Activated CD8-positive, alpha-beta memory T cell treated with anti-CD3 and anti-CD28 coated beads for 1 hour (primary cell): ENCODE measurements at places on chromosomes 6 and 20.

DNA sequence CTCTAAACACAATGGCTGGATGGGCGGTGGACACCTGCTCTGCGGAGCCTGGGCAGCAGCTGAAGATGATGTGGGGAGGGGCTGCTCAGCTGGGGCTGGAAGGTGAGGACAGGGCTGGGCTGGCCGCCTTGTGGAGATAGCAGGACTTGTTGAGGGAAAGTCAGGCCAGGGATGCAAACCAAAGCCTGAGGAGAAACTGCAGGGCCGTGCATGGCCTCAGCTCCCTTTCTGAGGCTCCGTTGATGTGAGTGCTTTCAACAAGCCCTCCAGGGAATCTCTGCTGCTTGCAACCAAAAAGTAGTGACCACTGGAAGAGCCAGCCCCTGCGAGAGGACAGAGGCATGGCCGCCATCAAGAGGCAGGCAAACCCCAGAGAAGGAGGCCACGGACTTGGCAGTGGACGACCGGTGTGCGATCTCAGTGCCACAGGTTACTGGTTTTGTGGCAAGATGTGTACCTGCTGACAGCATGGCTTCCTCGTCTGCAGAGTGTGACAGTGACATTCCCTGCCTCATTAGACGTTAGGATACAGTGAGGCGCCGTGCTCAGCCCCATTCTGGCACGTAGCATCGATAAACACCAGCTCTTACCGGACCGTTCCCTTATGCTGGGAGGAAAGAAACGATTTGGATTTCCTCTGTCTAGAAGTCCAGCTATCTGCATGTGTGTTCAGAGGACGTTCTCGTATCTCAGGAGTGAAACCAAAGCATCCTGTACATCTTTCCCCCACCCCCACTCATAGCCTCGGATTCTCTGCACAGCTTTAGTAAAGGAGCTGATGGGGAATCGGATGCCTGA lies 37.9 kb downstream of the ERMARD start:
- no peak for DNase-seq

DNA sequence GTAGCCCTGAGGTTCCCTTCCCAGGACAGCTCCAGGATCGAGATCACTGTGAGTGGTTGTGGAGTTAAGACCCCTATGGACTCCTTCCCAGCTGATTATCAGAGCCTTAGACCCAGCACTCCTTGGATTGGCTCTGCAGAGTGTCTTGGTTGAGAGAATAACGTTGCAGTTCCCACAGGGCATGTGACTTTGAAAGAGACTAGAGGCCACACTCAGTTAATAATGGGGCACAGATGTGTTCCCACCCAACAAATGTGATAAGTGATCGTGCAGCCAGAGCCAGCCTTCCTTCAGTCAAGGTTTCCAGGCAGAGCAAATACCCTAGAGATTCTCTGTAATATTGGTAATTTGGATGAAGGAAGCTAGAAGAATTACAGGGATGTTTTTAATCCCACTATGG lies 5.2 kb upstream of the BTN2A2 start:
- DNase-seq, result no peak

GRCh38 chr6:12062605-12063004 lies 50.5 kb downstream of the HIVEP1 start:
- DNase-seq, result no peak

GRCh38 chr20:22918286-22918983 lies 116.7 kb upstream of the SSTR4 start:
- no peak for DNase-seq

GRCh38 chr6:142155091-142155490 lies 8.0 kb downstream of the VTA1 start:
- DNase-seq, result no peak

- no peak for DNase-seq
Observed at GRCh38 chr6:39430871-39431523, 108.5 kb upstream of the KCNK16 start.

DNA sequence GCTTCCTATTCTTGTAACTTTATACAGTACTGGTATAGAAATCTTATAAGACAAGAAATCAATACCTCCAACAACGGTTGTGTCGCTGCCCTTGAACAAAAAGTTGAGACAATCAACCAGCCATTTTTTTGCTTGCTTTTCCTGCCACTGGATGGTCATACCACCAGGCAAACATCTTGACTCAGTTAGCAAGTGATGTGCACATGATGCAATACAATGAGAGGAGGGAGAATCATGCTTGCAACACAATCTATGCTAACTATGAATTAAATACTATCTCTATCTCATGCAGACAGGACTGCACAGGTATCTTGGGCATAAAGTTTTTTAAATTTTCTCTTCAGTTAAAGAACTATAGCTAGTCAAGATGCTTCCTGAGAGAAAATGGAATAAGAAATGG lies 877.7 kb upstream of the CITED2 start:
- no peak for DNase-seq

DNA sequence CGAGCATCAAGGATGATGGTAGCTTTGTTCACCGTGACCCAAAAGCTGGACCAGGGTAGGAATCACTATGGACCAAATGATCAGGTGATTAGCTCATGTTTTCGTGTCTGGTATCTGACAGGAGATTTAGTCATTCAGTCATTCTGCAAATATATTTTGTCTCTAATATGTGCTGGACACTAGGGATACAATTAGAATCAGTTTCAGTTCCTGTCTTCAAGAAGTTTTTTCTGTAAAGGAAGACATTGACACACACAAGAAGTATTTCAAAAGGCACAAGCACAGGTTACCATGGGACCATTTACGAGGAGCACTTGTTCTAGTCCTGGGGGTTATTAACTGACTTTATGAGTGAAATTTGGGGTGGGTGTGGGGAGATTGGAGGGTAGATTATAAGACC lies 244.9 kb downstream of the HIVEP2 start:
- DNase-seq, result no peak

GRCh38 chr6:142952614-142953013 lies 7.6 kb upstream of the HIVEP2 start:
- DNase-seq, result no peak

GRCh38 chr20:53760025-53760441 lies 166.4 kb upstream of the ZNF217 start:
- DNase-seq, result no peak

GRCh38 chr20:2332711-2333110 lies 36.9 kb downstream of the TGM3 start:
- DNase-seq, result no peak

- DNase-seq, result no peak
Observed at GRCh38 chr6:15500078-15500740, 162.6 kb downstream of the DTNBP1 start.

GRCh38 chr6:53095716-53096115 lies 30.5 kb downstream of the FBXO9 start:
- DNase-seq, result no peak

DNA sequence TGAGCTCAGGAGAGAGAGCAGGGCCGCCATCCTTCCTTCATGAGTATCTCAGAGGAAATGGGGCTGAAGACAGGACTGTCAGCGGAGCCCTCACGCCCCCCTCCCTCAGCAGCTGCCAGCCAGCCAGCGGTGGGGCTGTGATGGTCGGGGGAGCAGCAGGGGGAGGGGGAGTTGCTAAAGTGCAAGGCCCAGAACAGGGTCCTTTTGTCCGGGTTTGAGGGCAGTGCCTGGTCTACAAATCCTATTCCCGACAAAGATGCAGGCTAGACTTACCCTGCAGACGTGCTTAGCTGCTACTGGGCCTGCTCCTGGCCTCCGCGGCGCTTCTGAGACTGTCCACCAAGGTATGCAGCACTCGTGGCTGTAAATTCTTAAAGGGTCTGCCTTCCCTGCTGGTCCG lies 593.4 kb upstream of the CDH4 start:
- DNase-seq, result no peak

DNA sequence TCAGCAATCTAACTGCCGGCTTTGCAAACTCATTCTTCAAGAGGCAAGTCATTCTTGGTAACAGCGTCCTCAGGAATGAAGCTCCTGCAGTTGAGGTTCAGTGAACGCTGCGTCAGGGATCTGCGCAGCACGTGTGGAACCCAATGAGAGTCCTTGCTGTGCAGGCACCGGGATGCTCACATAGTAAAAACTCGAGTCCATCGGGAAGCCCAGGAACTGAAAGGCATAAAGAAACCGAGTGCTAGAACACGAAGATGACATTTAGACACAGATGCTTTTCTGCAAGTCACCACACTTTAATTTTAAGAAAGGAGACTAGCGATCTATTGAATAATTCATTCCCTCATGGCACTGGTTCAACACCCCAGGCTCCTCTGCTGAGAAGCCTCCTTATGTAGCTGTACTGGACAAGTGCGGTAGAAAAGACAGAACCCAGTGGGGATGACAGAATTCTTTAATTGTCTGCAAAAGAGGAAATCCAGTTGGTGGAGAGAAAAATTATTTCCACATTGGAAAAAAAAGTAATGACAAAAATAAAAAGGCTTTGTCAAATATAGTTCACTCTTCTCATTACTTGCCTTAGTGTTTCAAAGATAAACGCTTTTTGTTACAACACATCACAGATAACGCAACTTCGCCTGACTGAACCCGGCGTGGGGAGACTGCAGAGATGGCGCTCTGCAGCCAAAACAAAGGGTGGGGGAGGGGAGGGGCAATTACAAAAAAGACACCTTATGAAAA lies 1.9 kb upstream of the AFDN start:
- no peak for DNase-seq

- no peak for DNase-seq
Observed at GRCh38 chr6:7243179-7243981, 69.6 kb downstream of the SSR1 start.

GRCh38 chr20:52484438-52484837 lies 292.9 kb upstream of the ZFP64 start:
- no peak for DNase-seq

GRCh38 chr6:128461501-128461900 lies 58.9 kb downstream of the PTPRK start:
- no peak for DNase-seq

- no peak for DNase-seq
Observed at GRCh38 chr6:100768816-100769351, 112.2 kb downstream of the ASCC3 start.

DNA sequence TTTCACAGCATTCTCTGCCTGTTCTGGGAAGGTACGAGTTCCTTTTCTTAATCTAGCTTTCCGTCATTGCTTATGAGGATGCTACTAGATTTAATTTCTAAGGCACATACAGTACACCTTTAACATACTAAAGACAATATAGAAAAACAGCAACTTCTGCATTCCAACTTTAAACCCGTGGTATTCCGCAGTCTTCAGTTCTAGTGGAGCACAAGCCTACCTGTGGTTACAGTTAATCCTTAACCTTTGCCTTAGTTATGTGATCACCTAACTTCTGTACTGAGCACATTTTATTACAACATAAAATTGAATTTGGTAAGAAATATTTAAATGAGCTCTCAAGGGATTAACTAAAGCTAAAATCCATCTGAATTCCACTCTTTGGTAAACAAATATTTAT lies 289.5 kb downstream of the BTBD9 start:
- no peak for DNase-seq

- no peak for DNase-seq
Observed at GRCh38 chr20:4959592-4959991, 41.7 kb downstream of the SLC23A2 start.

- DNase-seq, result no peak
Observed at GRCh38 chr6:41684311-41685180, 46.3 kb downstream of the MDFI start.

GRCh38 chr20:32072168-32072750 lies 20.2 kb downstream of the HCK start:
- DNase-seq, result no peak

DNA sequence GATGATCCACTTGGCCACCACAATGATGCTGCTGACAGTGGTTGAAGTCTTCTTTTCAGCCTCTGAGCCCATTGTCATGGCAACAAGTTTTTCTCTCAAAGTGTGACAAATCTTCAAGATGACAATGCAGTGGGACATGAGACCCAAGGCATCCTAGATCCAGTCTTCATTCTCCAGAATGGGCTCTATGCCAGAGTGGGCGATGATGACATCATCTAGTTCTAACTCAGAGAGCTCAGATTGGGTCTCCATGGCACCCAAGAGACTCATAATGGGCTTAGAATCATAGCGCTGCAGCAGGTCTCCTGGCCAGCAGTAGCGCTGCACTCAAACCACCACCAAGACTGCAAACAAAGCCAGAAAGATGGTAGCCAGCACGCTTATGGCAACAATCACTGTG lies 973.6 kb downstream of the EYS start:
- DNase-seq, result no peak

GRCh38 chr20:19026121-19026878 lies 186.1 kb upstream of the SLC24A3 start:
- no peak for DNase-seq

- no peak for DNase-seq
Observed at GRCh38 chr20:36311141-36311853, 5.2 kb downstream of the DLGAP4 start.

GRCh38 chr20:37917461-37917860 lies 14.5 kb downstream of the VSTM2L start:
- no peak for DNase-seq

DNA sequence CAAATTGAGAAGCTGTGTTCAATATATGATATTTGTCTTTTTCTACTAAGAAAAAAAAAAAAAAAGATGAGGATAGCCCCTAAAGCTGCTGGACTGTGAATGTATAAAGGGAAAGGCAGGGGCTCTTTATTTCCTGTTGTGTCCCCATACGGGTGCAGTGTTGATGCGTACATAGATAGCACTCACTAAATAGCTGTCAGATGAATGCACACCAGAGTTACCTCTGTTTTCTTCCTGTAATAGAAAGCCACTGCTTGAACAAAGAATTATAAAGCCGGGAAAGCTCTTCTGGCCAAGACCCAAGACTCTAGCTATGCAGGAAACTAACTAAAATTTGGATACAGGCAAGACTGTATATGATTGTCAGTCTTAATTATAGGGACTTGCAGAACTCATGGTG lies 260.0 kb downstream of the FARS2 start:
- no peak for DNase-seq

- DNase-seq, result peak; percentile 8
Observed at GRCh38 chr6:40308533-40309306, 278.4 kb downstream of the LRFN2 start.

- no peak for DNase-seq
Observed at GRCh38 chr20:34088305-34089174, 23.5 kb downstream of the EIF2S2 start.

DNA sequence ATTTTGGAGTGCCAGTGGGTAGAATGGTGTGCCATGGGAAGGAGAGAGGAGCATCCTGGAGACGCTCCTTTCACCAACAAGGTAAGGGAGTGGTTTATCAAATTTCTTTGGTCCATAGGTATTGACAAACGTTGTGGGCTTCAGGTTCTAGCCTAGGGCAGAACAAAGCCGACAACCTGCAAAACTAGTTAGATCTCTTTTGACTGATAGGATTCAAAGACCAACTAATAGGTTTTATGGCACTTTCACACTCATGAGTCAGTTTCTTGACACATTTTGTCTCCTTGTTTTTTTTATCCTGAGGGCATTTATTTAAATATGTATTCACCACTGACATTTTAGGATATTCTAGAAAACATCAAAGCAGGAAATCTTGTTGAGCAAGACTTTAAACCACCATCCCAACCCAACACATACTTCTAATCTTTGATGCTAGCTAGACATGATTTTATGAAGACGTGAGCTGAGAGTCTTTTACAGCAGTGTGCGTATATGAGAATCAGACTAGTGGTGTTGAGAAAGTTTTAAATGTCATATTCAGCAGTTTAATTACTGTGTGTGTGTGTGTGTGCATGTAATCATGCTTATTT lies 370.4 kb upstream of the HSF2 start:
- DNase-seq, result no peak
